Stimulated activated CD8-positive, alpha-beta memory T cell treated with anti-CD3 and anti-CD28 coated beads, Interleukin-7, amount 100 ng/mL, for 48 hours (primary cell): ENCODE measurements at places on chromosomes 11 and 22.

DNA sequence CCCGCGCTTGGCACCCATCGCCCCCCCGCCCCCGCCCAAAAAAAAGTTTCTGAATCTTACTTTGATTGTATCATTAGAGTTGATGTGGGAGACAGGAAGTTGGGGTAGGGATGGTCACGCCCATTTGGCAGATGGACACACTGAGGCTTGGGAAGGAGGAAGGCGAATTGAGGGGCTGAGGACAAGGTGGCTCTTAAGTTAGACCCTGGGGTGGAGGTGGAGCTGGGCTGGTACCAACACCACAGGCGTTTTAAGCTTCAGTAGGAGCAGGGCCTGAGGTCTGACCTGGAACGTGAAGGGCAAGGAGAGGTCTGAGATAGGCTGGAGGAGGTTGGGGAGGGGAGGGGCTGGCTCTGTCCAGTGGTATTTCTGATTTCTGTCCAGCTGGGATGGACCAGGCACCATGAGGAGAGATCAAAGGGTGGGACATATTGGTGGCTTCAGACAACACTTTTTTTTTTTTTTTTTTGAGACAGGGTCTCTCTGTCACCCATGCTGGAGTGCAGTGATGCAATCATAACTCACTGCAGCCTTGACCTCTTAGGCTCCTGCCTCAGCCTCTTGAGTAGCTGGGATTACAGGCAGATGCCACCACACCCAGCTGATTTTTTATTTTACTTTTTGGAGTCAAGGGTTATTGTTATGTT is 799 bp upstream of the CDC42BPG start:
- DNase-seq: no peak

- no peak for DNase-seq
Measured at GRCh38 chr22:26912655-26913345, 255.4 kb downstream of the MIAT start.

- no peak for DNase-seq
Measured at GRCh38 chr11:8138526-8138925, 30.3 kb downstream of the RIC3 start.

DNA sequence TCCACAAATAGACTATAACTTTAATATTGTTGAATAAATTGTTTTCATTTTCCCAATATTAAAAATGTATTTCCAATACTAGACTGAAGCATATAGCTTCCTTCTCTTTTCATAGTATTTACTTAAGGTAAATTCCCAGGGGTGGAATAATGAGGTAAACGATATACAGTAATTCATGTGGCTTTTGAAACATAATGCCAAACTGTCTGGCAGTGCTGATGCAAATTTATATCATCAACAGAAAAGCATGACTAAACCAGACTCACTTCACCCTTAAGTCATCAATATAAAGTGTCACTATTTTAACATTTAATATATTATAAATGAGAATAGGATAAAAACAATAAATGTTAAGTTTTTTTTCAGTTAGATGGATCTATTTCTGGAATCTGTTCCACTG is 13.6 kb downstream of the C2CD3 start:
- DNase-seq: no peak

GRCh38 chr11:86955111-86955360 is 159 bp downstream of the FZD4 start:
- no peak for DNase-seq

GRCh38 chr11:117960406-117960805 is 25.8 kb upstream of the IL10RA start:
- DNase-seq: no peak

GRCh38 chr11:88411265-88411664 is 73.7 kb upstream of the CTSC start:
- DNase-seq: no peak

GRCh38 chr11:55652560-55652959 is 4.4 kb downstream of the OR4S2 start:
- no peak for DNase-seq

DNA sequence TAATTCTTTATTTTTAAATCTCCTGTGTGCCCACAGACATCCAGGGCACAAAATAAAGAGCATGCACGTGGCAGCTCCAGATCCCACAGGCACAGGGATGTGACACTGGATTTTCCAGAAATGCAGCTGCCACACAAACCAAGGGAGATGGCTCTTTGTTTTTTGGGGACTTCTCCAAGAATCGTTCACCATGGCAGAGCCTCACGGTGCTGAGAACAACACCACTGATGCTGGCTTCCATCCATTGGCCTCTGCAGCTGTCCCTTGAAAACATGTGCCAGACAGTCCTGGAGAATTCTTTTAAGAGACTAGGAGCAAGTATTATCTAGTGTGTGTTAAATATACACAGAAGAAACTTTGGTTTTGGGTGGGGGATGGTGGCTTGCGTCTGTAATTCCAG is 108.4 kb upstream of the SLC22A12 start:
- DNase-seq: no peak

DNA sequence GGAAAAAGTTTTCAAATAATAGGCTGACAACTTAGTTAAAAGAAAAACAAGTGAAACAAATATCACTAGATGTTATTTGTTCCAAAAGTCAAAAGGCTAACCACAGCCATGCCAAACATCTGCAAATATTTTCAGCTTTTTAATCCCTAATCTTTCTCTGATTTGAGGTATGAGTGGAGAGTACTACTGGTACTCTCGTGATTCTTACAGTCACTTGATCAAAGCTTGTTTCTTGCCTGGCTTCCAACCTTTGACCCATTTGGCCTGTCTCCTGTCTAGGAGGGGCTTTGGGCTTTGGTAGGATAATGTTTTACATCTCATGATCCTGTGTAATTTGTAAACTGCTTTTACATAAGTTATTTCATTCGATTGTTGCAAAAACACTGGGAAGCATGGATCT is 301.8 kb upstream of the SORL1-AS1 start:
- no peak for DNase-seq

- DNase-seq: peak; percentile 7
Measured at GRCh38 chr11:102047305-102047924, at the start of gene CFAP300. CFAP300 (plus strand) TSS chr11:102047437; CDS start chr11:102047471, 34 bp downstream.

- no peak for DNase-seq
Measured at GRCh38 chr22:27784120-27784475, 17.5 kb downstream of the MN1 start.

- no peak for DNase-seq
Measured at GRCh38 chr11:27672836-27673464, 27.3 kb downstream of the BDNF start.

DNA sequence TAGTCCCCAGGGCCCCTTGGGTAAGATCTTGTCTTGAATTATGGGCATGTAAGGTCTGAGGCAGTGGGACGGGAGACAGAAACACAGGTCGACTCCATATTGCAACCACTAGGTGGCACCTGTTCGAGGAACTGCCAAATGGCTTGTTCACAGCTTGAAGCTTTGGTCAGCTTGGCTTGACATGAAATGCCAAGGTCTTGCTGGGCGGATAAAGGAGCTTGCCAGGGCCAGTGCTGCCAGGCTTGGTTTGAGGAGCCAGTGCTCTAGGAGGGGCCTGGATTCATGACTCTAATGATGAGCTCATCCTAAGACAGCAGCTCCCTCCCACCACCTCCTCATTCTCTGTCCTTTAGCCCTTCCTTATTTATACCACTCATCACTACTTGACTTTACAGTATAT is 11.9 kb upstream of the NRIP3 start:
- DNase-seq: no peak

GRCh38 chr22:38849811-38850210 is 6.0 kb upstream of the NPTXR start:
- DNase-seq: no peak

GRCh38 chr11:64745521-64746328 is 1.8 kb upstream of the RASGRP2 start:
- DNase-seq: peak; percentile 54

DNA sequence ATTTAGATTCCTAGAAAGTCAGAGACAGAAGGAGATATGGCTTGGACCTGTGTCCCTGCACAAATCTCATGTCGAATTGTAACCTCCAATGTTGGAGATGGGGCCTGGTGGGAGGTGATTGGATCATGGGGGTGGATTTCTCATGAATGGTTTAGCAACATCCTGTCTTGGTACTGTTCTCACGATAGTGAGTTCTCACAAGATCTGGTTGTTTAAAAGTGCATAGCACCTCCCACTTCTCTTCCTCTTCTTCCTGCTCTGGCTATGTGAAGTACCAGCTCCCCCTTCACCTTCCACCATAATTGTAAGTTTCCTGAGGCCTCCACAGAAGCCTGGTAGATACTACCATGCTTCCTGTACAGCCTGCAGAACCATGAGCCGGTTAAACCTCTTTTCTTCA is 27.6 kb upstream of the PAMR1 start:
- no peak for DNase-seq

DNA sequence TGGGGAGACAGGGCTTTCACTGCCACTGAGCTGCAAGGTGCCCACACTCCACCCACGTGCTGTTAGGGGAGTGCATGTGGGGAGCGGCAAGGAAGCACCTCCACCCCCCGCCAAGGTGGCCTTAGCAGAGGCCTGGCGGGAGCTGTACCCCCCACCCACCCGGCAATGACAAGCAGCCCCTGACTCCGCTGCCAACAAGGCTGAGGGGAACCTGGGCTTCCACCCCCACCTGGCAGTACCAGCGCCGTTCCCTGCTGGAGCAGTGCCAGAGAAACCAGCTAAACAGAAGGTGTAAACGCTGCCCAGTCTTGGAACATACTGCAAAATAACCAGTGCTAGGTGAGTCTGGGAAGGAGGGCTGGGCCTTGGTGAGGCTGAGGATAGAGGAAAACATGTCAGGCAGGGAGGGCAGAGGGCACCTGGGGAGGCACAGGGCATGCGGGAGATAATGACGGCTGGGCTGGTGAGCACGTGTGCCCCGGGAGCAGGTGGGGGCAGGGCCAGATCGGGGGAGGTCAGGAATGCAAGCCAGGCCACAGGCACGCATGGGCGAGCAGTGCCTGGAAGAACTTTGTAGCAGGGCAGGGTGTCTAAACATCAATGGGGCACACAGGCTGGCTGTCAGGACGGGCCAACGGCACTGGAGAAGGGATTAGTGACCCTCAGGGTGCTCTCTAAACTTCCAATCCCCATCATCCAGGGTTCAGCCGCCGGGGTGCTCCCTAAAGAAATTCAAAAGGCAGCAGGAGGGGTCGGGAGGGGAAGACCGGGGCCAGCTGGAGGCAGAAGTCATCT is 6.6 kb downstream of the CERK start:
- DNase-seq: no peak

DNA sequence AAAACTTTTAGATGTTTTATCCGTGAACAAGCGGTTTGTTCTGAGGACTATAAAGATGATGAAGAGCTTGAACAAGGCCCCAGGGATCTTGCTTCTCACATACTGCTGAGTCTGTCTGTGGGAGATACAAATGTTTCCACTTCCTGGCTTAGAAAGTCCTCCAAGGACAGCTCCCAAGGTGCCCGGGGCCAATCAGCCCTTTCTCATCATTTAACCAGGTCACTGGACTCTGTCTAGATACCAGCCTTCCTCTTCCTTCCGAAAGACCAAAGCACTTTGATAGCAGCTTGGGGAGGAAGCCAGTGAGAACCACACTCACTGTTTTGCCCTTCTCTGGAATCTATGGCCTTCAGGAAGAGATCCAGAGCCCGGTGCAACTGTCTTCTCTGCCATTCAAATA is 4.3 kb upstream of the MICAL2 start:
- no peak for DNase-seq
